ENCODE measurements at places on chromosomes 7 and 10.

DNA sequence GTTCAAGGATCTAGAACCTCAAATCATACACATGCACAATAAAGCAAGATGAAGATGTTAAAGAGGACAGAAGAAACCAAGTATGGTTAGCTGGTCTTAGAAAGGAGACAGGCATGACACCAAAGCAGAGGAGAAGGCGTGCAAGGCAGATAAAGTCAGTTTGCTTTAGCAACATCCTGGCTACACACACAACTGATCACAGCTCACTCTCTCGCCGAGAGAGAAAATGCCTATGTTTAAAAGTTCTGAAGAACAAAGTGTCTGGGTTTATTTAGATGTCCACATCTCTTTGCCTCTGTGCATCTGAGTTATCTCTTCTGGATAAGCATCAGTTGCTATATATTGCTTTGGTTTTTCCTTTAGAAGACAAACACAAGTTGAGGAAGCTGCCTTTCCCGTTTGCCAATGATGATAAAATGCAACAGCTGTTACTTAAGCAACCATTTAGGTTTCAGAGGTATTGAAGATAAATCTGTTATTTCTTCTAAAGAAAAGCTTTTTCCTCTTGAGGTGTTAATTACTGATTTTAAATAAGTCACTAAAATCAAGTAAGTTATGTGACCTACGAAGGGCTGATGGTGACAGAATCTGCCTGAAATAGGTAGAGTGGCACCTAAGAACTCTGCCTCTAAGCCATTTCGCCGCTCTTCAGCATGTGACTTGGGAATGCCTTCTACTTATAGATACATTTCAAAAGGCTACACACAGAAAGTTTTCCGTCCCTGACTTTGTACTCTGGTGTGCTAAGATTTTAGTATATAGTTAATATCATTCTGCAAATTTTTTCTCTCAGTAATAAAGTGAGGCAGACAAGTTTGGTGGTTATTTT, 146.2 kb upstream of the ASAH2 start:
- peak overlapping the region; percentile 44 for H3K27ac ChIP-seq
- peaks cover 36% of the 10 kb centered on the region for H3K4me1 ChIP-seq
- no peaks in the 10 kb centered on the region for H3K27me3 ChIP-seq
- H3K4me3 ChIP-seq, result peak overlapping the region; percentile 83

DNA sequence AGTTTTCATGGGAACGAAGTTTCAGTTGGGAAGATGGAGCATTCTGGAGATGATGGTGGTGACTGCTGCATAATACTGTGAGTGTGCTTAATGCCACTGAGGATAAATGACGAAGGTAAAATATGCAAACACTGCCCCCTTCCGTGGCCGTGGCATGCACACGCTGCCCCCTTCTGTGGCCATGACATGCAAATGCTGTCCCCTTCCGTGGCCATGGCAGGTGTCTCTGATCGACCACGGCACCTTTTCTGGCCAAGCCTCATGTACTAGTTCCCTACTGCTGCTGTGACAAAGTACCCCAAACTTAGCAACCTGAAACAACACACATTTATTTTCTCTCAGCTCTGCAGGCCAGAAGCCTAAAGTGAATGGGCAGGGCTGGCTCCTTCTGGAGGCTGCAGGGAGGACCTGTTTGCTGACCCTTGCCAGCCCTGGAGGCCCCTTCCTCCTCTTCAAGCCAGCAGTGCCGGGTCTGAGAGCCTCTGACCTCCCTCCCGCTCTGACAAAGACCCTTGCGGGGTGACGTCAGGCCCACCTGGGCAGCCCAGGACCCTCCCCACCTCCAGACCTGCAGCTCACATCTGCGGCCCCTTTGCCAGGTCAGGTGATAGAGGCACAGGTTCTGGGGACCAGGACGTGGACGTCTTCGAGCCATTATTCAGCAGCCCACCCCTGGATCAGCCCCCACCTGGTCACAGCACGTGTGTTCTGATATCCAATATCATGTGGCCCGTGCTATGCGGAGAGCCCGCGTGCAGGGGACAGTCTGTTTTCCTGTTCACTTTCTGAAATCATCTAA, 82.0 kb downstream of the MICALL2 start:
- H3K27ac ChIP-seq, result no peak overlapping the region
- no peak overlapping the region for H3K4me3 ChIP-seq
- no peak for DNase-seq
- no peaks in the 10 kb centered on the region for H3K27me3 ChIP-seq

GRCh38 chr10:110754375-110755105, 110.4 kb downstream of the RBM20 start:
- no peak for DNase-seq
- peak overlapping the region; percentile 70 for H3K4me3 ChIP-seq
- H3K27ac ChIP-seq, result peak overlapping the region; percentile 84

- H3K27ac ChIP-seq, result no peak overlapping the region
- no peaks in the 10 kb centered on the region for H3K36me3 ChIP-seq
- DNase-seq, result no peak
These were observed 2.5 kb upstream of the AVPI1 start for GRCh38 chr10:97689559-97690020.

DNA sequence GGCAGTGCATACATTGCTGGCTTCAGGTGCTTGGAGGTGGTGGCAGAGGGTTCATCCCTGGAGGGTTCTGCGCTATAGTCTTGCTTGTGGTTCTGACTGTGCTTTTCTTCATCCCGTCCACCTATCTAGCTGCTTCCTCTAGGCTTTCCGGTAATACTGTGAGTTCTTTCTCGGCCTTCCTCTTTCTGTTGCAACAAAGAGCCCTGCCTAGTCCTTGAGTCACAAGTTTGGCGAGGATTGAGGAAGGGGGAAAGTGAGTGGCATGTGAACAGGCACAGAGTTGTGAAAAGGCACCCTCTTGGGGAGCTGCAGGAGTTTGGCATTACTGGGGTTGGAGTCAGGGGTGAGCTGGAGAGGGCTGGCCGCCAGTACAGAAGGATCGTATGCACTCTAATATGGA, 123.0 kb downstream of the SH2D4B start:
- no peaks in the 10 kb centered on the region for H3K36me3 ChIP-seq
- H3K27me3 ChIP-seq, result peaks cover 21% of the 10 kb centered on the region
- no peak overlapping the region for H3K27ac ChIP-seq
- H3K4me3 ChIP-seq, result no peak overlapping the region
- H3K4me1 ChIP-seq, result peaks cover 6% of the 10 kb centered on the region

DNA sequence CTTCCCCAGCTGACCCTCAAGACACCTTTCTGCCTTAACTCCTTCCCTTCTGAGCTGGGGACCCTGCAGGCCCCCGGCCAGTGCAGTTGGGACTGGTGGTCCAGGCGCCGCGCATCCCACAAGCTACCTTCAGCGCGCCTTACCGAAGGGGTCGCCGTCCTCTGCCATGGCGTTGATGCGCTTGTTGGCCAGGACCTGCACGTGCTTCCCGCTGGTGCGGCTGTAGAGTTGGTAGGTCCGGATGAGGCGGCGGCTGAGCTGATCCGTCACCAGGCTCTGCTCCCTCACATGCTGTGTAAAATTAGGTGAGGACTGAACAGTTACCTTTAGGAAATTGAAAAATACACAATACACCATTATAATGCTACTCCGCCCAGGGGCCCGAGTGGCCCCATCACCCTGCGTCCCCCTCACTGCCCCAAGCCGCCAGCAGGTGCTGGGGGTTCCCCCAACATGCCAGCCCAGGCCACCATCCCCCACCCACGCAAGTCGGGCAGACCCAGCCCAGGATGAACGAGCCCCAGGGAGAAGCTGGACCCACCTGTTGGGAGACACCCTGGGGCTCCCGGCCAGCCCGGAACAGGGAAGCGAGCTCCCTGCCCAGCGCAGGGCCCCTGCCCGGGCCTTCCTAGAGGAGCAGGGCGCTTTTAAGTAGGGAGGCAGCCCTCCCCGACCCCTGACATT, 1.2 kb downstream of the FGF8 start:
- no peak overlapping the region for H3K27ac ChIP-seq
- H3K4me3 ChIP-seq, result peak overlapping the region; percentile 62
- no peak for DNase-seq
- H3K36me3 ChIP-seq, result peaks cover 6% of the 10 kb centered on the region

DNA sequence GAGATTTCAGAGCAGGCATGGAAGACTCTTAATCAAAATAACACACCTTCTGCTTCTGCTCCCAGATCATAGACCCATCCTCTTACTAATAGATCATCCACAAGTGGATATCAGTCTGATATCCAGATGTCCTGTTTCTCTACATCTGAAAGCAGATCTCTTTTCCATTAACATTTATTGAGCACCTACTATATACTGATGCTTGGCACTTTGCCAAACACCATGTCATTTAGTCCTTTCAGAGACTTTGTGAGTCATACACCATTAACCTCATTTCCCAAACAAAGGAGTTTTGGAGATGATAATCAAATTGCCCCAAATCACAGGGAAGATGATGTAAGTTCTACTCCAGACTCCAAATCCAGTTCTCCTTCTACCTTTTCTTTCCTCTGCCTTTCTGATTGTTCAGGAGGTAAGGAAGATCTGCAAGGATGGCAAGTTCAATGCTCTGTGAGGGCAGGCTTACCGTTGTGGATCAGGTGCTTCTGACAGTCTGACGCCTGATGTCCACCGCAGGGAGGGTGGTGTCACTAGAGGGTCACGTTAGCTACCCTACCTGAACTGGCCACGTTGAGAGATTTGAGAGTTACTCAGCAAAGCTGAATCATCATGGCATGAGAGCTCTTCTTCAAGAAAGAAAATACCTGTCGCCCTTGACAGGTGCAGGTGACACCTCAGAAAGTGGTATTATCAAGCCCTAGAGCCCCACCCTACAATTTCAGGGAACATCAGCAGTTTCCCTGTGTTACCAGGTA, 269.6 kb upstream of the ZMIZ1 start:
- no peak overlapping the region for H3K4me3 ChIP-seq
- no peaks in the 10 kb centered on the region for H3K4me1 ChIP-seq
- H3K36me3 ChIP-seq, result no peaks in the 10 kb centered on the region
- DNase-seq, result no peak
- H3K27ac ChIP-seq, result no peak overlapping the region
- H3K27me3 ChIP-seq, result peaks cover 9% of the 10 kb centered on the region

DNA sequence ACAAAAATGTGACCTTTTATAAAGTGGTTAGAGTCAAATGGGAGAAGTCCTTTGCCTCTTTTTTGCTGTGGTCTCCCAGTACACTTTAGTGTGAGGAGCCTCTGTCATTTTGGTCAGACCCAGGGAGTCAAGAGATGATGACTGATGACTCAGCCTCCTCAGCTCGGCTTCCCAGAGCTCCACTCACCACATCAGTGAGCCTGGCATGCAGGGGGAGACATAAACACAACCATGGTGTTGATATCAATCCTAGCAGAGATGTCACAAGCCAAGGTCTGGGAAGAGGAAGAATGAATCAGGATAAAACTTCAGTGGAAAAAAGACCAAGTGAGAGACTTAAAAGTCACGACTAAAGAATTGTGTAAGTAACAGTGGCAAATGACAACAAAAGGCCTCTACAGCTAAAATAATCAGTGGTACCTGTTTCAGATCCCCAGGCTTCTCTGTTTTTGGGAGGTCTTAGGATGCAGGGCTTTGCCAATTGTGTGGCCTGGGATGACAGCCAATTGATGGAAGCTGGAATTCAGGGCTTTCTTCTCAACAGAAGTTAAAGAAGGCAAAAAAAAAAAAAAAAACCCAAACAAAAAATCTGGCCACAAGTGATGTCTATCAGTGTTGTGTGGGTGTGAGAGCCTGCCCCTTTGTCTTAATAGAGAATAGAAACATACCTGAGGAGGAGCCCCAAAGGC, 50.2 kb downstream of the TFAM start:
- DNase-seq, result peak; percentile 39
- no peaks in the 10 kb centered on the region for H3K36me3 ChIP-seq
- H3K4me1 ChIP-seq, result peaks cover 13% of the 10 kb centered on the region
- H3K27me3 ChIP-seq, result no peaks in the 10 kb centered on the region

GRCh38 chr10:78472551-78472890, 438.9 kb downstream of the RPS24 start:
- no peaks in the 10 kb centered on the region for H3K27me3 ChIP-seq
- H3K4me3 ChIP-seq, result no peak overlapping the region
- no peaks in the 10 kb centered on the region for H3K36me3 ChIP-seq
- H3K4me1 ChIP-seq, result no peaks in the 10 kb centered on the region

DNA sequence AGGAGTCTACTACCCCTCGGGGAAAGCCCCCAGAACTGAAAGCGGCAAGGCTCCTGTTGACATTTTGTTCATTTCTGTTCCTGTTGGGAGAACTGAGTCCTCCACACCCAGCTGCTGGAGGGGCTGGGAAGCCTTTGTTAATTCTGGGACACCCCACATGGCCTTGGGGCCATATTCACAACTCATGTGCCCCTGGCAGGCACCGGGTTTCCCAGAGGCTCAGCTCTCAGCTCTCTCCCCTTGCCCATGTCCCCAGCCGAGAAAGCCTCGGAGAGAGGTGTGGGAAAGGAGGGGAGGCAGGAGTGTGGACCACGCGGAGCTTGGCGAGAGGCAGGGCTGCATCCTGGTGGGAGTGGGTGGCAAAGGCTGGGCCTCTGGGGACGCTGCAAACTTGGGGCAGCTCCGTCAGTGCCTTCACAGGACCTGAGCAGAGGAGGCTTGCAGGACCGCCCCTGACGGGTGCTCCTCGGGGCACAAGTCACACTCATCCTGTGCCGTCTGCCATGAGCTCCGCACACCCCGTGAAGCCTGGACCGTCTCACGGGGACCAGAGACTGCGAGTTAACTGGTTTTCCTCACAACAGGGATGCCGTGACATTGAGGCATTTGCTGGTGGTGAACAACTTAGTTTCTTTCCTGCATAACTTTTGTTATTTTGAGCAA, 140.9 kb downstream of the DNAJB6 start:
- H3K4me1 ChIP-seq, result peaks cover 22% of the 10 kb centered on the region
- peak overlapping the region; percentile 75 for H3K4me3 ChIP-seq
- peak; percentile 37 for DNase-seq
- H3K27ac ChIP-seq, result peak overlapping the region; percentile 30

DNA sequence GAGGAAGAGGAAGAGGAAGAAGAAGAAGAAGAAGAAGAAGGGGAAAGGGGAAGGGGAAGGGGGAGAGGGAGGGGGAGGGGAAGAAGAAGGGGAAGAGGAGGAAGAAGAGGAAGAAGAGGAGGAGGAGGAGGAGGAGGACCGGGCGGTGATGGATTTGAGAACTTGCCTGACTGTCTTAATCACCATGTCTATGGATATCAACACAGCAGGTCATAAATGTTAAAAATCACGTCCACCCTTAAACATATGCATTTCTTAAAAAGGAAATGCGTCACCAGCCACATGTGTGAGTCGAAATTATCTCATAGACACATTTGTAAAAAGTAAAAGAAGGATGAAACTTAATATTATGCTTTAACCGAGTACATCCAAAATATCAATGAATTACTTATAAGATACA, 42.1 kb upstream of the INSIG1 start:
- H3K4me1 ChIP-seq, result peaks cover 16% of the 10 kb centered on the region
- no peaks in the 10 kb centered on the region for H3K36me3 ChIP-seq
- no peak for DNase-seq
